ENCODE measurements at places on chromosomes 4 and X.

DNA sequence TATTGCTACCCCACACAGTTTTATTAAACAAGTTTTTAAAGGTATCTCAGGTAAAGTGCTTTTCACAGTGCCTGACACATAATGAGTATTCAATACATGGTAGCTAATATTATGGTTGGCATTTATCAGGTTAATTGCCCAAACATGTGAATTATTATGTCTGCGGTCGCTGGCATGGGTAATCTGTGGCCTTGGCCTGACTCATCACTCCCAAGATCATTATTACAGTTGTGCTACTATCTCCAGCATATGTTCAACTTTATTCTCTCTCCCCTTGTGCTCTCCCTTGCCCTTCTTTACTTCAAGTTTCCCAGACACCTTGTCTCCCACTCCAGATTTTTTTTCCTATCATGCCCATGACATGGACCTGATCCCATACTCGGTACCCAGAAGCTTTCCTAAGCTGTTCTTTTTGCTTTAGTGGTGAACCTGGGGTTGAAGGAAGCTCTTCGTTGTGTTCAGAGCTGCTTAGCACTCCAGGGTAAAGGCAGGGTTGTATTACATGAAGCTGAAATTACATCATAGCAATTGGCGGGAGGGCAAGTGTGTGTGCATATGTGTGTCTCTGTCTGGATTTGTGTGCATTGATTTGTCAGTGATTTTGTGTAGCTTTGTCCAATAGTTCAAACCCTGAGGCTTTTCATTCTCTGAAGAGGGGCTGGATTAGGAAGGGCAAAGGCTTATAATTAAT is 176.5 kb upstream of the NRK start:
- DNase-seq: no peak

GRCh38 chrX:149807747-149808458 is 26.2 kb downstream of the MAGEA9 start:
- DNase-seq: no peak

DNA sequence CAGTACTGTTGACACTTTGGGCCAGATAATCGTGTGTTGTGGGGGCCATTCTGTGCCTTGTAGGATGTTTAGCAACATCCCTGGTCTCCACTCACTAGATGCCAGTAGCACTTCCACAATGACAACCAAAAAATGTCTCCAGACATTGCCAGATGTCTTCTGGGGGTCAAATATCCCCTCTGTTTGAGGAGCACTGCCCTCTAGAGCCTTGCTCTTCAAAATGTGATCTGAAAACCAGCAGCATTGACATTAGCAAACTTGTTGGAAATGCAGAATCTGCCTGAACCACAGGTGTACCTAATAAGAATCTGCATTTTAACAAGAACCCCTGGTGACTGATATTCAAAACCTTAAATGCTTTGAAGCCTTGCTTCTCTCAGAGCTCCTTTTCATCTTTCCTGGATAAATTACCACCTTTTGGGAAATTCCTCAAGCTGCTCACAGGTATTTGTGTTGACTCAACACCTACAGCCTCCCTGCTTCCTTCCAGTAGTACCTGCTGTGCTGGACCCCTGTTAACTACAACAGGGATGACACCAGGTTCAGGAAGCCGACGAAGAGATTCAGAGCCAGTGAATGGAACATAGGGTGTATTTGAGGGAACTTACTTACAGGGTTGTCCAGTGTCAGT is 459.0 kb upstream of the NR3C2 start:
- DNase-seq: no peak

DNA sequence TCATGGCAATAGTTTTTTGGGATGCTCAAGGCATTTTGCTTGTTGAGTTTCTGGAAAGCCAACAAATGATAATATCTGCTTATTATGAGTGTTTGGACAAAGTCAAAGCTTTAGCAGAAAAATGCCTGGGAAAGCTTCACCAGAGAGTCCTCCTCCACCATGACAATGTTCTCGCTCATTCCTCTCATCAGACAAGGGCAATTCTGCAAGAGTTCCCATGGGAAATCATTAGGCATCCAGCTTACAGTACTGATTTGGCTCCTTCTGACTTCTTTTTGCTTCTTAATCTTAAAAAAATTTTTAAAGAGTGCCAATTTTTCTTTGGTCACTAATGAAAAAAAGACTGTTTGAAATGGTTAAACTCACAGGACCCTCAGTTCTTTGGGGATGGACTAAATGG is 136.3 kb downstream of the UBE2K start:
- DNase-seq: no peak

DNA sequence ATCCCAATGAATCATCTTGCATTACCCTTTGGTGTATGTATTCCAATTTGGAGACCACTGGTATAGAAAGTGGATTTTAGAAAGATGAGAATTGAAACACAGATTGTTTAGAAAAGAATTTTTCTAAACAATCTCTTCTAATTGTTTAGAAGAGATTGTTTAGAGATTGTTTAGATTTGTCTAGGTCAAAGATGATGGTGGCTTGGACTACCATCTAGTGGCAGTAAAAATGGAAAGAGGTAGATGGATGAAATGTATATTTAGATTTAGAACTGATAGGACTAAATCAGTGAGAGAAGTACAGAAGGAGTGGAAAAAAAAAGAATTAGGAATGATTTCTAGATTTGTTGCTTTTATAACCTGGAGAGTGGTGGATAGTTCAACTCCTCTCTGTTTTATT is 70.6 kb downstream of the ARSJ start:
- no peak for DNase-seq

DNA sequence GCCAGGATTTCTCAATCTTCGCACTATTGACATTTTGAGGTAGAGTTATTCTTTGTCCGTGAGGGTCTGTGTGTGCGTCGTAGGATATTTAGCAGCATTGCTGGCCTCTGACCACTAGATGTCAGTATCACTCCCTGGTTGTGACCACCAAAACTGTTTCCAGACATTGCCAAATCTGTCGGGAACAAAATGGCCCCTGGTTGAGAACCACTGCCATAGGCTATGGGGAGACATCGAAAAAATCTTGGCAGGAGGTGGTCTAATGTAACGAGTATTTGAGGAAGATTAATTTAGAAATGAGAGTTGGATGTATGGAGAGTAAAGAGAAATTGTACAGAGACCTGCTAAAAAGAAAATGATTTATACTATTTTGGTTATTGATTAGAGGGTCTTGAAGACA is 108.4 kb downstream of the DOCK11 start:
- peak; percentile 8 for DNase-seq

DNA sequence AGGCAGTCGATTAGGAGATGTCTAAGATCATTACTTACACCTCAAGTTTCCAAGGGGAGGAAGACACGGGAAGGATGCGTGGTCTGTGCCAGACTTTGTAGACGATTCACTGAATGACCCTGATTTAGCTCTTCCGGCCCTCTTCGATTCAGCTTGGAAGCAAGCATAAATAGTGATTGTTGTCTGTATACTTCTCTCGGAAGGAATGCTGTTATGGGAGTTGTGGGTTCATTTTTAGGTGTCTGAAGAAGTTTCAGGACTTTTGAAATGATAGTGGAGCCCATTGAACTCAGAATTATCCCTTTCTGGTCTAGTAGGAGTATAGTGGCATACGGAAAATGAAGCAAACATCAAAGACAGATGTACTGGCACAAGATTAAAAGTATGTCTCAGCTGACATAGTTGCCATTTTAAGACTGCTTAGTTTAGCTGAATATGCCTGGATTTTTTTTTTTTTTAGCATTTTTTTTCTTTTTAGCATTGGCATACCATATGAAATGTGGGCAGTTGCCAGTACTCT is 1.0 kb upstream of the ANKRD17 start:
- no peak for DNase-seq

DNA sequence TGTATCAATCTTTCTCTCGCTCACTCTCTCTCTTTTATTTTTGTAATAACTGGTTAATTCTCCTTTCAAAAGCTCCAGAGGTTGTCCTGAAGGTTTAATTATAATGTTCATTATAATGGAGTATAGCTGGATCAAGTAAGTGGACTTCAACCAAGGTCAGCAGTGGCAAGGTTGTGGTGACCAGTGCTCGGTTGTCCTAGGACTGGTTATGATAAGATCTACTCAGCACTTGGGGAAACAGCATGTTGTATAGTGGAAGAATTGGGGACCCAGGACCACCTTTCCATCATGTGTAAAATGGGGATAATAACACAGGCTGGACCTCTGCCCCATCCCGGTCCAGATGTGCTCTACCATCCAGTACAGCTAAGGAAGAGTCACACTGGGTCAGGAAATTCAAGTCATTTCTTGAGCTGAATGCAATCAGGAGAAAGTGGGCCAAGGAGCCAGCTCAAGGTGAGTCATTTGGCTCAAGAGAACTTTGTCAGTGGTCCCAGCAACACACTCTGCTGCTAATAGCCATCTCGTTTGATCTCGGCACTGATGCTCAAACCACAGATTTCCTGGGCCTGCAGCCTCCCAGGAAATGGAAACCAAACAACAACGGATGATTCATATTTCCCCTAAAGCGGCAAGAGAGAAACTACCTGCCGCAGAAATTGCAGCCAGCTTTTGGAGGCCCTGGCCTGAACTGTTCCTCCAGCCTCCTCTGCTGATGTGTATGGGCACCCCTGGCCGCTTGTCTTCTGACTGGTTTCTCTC is 123.6 kb upstream of the RBPJ start:
- DNase-seq: peak; percentile 99

DNA sequence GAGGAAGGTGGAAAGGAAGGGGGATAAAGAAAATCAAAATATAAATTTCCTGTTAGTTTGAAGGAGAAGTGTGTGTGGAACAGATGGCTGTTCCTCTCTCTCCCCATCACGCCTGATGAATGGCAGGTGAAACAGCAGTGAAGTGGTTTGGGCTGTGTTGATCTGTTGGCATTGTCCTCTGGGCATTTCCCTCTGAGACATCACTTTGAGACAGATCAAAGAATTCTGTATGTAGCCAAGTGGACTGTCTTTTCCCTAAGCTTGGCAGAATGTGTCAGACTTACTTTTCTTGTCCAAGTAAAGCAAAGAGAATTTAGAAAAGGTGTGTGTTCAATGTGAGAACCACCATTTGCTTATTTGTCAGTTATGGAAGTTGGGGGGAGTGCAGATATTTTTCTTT is 47.5 kb downstream of the SEPTIN11 start:
- no peak for DNase-seq

DNA sequence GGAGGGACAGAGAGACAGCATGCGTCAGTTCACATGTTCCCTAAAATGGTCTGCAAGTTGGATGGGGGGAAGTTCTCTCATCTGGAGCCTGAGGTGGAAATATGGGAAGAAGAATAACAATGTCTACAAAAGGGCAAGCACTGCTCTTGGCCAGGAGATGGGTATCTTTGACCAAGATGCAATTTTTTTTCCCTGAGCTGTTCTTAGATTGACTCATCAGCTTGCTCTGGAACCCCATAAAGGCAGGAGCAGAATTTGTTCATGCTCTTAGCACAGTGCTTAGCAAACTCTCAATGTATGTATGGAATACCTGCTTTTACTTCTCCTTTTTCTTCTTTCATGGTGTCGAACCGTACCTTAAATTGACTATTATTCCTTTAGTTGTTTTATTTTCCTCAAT is 90.5 kb upstream of the ZNF827 start:
- DNase-seq: no peak

DNA sequence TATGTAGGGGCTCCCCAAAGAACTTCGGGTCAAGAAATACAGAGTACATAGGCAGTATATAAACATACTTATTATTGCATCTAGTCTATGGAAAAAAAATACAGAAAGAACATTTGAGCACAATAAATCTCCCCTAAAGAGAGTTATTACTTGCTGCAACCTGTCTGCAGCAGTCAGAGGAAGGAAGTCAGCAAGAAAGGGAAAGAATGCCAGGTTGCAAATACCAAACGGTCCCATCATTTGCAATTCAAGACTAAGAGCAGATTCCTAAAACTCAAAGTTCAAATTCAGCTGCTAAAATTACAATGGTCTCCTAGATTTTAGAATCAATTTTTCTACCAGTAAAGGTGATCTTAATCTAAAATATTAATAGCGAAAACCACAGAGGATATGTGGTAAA is 236.2 kb upstream of the NUDT6 start:
- DNase-seq: no peak

GRCh38 chr4:88029556-88029955 is 22.1 kb downstream of the PKD2 start:
- DNase-seq: no peak

- DNase-seq: peak; percentile 71
These were observed at the start of the genes BRCC3, CMC4 and MTCP1 for GRCh38 chrX:155070975-155071693. Gene BRCC3 (plus strand): TSS chrX:155071508. CDS start chrX:155071528, 20 bp downstream. Gene CMC4 (minus strand): TSS chrX:155071136. CDS start chrX:155064023, 7,113 bp downstream. Gene MTCP1 (minus strand): TSS chrX:155071136. CDS start chrX:155066010, 5,126 bp downstream.

GRCh38 chr4:152106113-152106763 is 345.4 kb upstream of the GATB start:
- DNase-seq: peak; percentile 98

DNA sequence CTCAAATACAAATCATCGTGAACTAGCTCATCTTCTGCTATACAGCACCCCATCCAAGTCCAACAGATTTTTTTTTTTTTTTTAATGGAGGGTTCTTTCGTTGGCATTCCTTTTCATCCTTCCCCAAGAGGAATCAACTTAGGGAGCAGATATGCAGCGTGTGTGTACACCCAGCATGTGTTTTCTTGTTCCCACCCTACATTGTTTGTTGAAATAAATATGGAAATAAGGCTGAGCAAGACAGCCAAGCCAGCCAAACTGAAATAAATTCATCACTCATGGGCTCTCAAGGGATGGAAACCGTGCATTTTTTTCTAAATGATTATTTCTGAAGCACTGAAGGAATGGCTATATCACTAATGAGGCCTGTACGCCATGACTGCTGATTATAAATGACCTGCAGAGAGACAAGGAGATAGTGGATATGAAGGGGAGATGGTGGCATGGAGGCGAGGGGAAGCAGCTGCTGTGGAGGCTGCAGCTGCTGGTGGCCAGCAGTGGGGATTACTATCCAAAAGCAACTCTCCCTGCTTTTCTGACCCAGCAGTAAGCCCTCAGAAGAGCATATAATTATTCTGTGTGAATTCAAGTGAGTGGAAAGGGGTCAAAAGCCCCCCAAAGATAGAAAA is 173.9 kb downstream of the MGST2 start:
- no peak for DNase-seq

DNA sequence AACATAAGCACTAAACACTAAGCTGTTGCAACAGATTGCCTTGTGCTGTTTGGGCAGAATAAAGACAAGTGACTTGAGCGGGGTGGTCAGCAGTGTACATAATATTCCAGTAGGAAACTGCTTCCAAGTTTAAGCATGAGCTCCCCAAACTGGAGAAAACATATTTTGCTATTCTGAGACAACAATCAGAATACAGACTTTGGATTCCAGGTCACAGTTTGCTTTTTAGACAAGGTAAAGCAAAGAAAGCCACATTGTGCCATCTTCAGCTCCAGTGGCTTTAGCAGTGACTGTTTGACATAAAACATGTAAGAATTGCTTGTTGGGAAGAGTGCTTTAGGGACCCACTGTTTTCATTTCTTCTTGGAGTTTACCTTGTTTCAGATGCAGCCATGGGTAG is 136.0 kb downstream of the FNIP2 start:
- no peak for DNase-seq

GRCh38 chr4:71677568-71677967 is 106.3 kb downstream of the GC start:
- no peak for DNase-seq

GRCh38 chr4:100635899-100636298 is 118.1 kb upstream of the EMCN start:
- no peak for DNase-seq

- DNase-seq: no peak
These were observed 130.5 kb downstream of the PTTG2 start for GRCh38 chr4:38090455-38091246.

Data from A172 (cell line).